Type B pancreatic cell (in vitro differentiated cells): ENCODE measurements at places on chromosomes 7 and 10. TPM values are rescaled to one million over a fixed set of nuclear protein-coding genes. Genes with fewer than 3 reads are reported as not detected.

DNA sequence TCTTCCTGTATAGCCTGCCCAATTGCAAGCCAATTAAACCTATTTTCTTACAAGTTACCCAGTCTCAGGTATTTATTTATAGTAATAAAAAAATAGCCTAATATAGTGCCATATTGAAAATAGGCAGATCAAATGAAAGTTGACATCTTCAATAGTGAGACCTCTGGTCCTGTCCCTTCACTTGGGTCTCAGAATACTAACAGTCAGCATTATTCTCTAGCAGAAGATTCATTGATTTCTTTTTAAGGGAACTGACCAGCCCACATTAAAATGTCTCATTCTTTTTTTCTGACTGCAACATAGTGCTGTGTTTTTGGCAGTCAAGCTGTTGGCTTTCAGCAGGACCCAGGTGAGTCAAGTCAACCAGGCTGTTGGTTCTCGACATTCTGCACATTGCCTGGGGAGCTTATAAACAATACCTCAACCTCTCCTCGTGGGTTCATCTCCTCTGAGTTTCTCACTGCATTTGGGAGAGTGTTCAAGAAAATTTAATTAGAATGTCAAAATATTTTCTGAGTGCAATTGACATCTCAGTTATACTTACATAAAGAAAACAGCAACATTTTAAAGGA is 109.8 kb downstream of the MKX start:
- no peaks in the 10 kb centered on the region for H3K36me3 ChIP-seq
- no peaks in the 10 kb centered on the region for H3K27me3 ChIP-seq
- H3K4me3 ChIP-seq = no peak overlapping the region
- DNase-seq = no peak

DNA sequence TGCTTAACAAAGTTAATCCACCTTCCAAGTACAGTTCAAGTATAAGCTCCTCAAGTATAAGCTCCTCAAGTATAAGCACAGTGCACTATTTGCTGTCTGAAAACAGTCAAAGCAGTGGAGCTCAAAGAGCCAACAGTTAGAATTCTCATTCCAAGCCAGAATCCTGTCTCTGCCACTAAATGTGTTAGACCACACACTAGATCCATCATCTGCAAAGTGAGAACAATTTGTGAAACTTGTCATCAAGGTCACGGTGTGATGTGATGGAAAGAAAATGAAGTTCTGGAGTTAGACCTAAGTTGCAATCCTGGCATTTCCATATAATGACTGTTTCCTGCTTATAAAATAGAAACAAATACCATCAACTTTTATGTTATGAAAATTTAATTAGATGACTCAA is 602.5 kb downstream of the TNS3 start:
- H3K27me3 ChIP-seq = no peaks in the 10 kb centered on the region
- no peak for DNase-seq
- H3K4me1 ChIP-seq = no peaks in the 10 kb centered on the region
- H3K36me3 ChIP-seq = no peaks in the 10 kb centered on the region

DNA sequence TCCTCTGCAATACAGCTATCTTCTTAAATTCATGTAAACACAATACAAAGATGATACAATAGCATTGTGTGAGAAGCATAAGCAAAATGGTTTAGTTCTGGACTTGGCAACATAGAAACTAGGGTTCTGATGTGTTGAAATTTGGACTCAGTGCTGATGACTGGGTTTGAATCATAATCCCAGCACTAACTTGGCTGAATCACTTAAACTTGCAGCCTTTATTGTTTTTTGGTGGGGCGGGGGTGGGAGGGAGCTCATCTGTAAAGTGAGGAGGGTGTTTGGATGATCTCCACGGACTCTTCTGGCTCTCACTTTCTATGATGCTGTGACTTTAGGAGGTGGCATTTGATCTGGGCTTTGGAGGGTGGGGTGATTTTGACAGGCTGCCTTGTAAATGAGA is 158.2 kb downstream of the WNT2 start:
- H3K4me1 ChIP-seq = peaks cover 7% of the 10 kb centered on the region
- no peak for DNase-seq
- no peak overlapping the region for H3K4me3 ChIP-seq
- H3K27me3 ChIP-seq = no peaks in the 10 kb centered on the region

GRCh38 chr7:916291-916941 is 38.1 kb downstream of the ADAP1 start:
- H3K36me3 ChIP-seq = no peaks in the 10 kb centered on the region
- no peak overlapping the region for H3K4me3 ChIP-seq
- H3K4me1 ChIP-seq = peaks cover 13% of the 10 kb centered on the region
- no peaks in the 10 kb centered on the region for H3K27me3 ChIP-seq
- no peak for DNase-seq

ABCA13 gene
- total RNA-seq = 0.60 and 2.2 TPM in 2 replicates

KCNH2 gene
- 8.0 and 10.0 TPM in 2 replicates for total RNA-seq
